Left colon (tissue), 2 donors: ENCODE measurements at places on chromosomes 1 and 21. TPM values are rescaled to one million over a fixed set of nuclear protein-coding genes. Genes with fewer than 3 reads are reported as not detected.

Gene DNALI1
- total RNA-seq, result 3.7 TPM

Gene SLC6A17
- 0.06 TPM for total RNA-seq

Gene C1orf21
- 105 TPM for total RNA-seq

Gene PLA2G4A
- total RNA-seq, result 3.6 TPM

Gene CASZ1
- 63.8 TPM for total RNA-seq
